ENCODE measurements at places on chromosomes 4 and X.

DNA sequence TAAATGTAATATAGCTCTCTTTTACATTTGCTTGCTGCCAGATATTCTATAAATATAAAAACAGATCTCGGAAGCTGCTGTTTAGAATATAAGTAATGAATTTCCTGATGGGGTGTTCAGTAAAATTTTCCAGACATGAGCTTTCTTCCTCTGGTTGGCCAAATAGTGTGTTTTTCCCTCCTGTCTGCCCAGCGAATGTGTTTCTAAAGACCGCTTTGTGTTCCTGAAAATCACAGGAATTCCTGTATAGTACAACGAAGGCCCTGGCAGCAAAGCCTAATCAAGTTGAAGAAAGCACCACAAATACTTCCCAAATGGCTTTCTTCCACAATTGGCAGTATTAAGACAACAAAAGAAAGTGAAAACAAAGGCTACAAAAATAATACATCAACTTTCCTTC, 494.1 kb downstream of the INPP4B start:
- DNase-seq, result no peak

DNA sequence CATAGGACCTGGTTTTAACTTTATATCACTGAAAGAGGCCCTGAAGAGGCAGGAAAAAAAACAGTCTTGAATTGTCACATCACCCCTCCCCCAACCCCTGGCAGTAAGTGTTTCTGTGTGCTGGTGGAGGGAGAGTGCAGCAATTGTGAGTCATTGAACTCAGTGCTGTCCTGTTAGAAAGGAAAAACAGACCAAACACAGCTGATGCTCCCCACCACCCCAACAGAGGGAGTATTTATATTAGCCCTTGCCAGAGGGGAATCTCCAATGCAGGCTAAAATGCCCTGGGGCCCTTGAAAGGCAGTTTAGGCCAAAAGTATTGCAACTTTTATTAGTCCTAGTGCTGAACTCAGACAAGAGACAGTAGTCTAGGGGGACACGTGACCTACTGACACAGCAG, 197.8 kb upstream of the AGTR2 start:
- DNase-seq, result no peak

DNA sequence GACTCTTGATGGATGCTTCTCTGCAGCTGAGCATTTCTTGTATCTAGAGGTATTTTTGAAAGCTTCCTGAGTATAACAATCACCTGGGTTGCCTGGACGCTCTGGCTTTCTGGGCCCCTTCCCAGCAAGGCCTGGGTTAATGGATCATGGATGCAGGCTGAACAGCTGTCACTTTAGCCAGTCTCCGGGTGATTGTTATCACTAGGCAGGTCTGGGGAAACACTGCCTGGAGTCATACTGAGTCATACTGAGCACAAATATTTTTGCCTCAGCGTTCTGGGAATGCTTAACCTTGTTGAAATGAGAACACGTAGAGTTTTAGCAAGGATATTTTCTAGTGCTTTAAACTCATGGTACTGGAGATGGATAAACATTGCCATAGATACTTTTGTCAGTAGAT, 102.6 kb downstream of the PHEX start:
- DNase-seq, result no peak

DNA sequence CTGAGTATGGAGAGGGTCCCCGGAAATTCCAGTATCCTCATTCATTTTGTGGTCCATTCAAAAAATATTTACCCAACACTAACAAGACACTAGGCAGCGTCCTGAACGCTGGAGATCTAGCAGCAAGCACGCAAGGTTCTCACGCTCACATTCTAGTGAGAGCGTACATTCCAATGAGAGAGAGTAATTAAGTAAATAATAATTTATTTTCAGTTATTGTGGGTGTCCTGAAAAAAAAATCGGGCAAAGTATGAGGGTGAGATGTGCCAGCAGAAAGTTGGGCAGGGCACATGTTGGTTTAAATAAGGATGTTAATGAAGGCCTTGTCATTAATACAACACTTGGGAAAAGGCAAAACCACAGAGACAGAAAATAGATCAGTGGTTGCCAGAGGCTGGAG, 4.0 kb upstream of the TMEM156 start:
- DNase-seq, result no peak

- no peak for DNase-seq
These were observed 7.2 kb downstream of the PDHA1 start for GRCh38 chrX:19350941-19351384.
